ENCODE measurements at places on chromosomes 7 and 10.
A peak's percentile ranks its signal among the peaks of the same experiment; 100 is the strongest.

- no peak for DNase-seq
These were observed 24.0 kb upstream of the GTF2I start for GRCh38 chr7:74633451-74633921.

DNA sequence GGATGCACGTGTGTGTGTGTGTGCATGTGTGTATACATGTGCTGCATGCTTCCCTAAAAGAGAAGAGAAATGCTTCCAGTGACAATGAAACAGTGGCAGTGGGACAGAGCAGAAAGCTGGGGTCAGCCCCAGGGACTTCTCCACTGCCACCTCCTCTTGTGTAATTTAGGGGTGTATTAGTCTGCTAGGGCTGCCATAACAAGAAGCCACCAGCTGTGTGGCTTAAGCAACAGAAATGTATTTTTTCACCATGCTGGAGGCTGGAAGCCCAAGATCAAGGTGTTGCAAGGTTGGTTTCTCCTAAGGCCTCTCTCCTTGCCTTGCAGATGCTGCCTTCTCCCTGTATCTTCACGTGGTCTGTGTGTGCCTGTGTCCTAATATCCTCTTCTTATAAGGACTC lies 190.5 kb downstream of the CXCL12 start:
- no peak for DNase-seq

GRCh38 chr10:77925795-77926565 lies 575 bp downstream of the DLG5 start:
- no peak for DNase-seq

- DNase-seq: peak; percentile 41
These were observed 276.1 kb downstream of the DNAJB6 start for GRCh38 chr7:157612664-157613561.

- DNase-seq: no peak
These were observed 8.2 kb upstream of the CLIP2 start for GRCh38 chr7:74280985-74281384.

- no peak for DNase-seq
These were observed 221.2 kb downstream of the CALN1 start for GRCh38 chr7:72190919-72191318.

GRCh38 chr7:18573410-18574234 lies 78.1 kb downstream of the HDAC9 start:
- no peak for DNase-seq

DNA sequence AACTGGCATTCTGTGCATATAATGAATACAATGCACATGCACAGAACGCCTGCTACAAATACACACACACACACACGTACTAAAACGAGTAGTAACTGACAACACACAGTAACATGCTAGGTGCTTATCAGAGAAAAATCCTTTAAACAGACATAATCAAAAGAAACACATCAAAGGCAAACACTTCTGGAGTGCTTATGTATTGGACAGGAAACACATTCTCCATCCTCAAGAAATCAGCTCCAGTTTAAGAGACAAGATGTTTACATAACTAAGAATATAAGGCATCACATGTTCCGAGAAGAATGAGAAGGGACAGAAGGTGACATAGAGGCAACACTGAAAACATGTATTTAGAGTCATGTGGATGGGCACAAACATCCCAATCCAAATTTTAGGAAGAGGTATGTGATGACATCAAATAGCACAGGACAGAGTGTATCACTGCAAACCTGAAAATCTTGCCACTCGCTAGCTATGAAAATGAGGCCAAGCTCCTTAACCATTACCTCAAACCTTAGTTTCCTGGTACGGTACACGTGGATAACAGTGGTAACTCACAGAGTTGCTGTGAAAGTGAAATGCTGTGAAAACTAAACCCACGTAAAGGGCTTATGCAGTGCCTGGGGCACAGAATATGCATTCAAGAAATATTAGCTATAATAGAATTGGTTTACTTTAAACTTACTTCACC lies 619.6 kb downstream of the PARD3 start:
- DNase-seq: no peak

GRCh38 chr7:40499718-40500117 lies 364.9 kb downstream of the SUGCT start:
- DNase-seq: no peak

GRCh38 chr7:89503281-89503680 lies 651.0 kb upstream of the STEAP1 start:
- no peak for DNase-seq

- DNase-seq: no peak
These were observed 9.3 kb downstream of the TMEM120A start for GRCh38 chr7:75985009-75985517.

- no peak for DNase-seq
These were observed 727.8 kb downstream of the TYW1 start for GRCh38 chr7:67724435-67724834.

GRCh38 chr7:95686109-95686508 lies 86.2 kb upstream of the DYNC1I1 start:
- DNase-seq: no peak

DNA sequence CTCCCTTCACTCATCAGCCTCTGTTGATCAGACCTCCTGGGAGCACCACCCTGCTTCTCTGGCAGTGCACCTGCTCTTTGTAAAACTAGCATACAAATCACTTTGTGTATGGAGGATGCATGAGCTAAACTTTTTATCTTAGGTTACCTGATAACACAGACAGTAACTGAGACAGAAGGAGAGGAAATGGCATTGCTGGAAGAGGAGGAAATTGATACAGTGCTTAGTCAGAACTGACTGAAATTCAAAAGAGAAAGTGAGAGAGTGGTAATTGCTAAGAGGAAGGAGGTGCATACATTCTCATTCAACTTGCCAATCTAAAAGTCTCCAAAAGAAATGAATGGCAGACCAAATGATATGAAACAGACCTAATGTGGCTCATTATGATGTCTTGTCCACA lies 1120.7 kb downstream of the GATA3 start:
- DNase-seq: no peak

DNA sequence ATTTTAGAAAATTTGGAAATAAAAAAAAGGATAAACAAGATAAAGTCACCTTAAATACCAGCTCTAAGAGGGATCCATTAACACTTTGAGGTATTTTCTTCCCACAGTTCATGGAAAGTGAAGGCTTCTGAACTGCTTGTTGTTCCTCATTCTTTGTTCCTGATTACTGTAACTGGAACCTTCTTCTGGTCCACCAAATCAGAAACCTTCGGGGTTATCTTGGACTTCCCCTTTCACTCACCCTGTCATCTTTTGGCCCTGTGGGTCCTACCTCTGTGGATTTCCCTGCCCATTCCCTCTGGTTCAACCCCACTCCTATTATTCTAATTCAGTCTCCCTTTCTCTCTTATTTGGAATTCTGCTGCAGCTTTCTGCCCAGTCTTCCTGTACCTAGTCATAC lies 116.5 kb upstream of the PRPS1L1 start:
- no peak for DNase-seq

DNA sequence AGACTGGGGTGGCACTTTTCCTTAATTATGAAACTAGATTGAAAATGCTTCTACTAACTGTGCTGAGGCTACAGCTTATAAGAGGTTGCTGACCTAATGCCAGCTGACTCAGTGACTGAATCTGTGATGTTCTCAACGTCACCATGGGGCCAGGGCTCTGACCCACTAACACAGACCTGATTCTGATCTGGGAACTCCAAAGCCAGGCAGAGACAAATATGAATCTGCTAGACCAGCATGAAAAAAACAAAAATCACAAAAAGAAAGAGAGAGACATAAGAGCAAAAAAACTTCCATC lies 16.1 kb downstream of the USP6NL start:
- DNase-seq: no peak

GRCh38 chr7:2725178-2726105 lies 37.4 kb downstream of the AMZ1 start:
- DNase-seq: no peak

GRCh38 chr7:105599551-105599950 lies 18.3 kb upstream of the EFCAB10 start:
- DNase-seq: no peak
